ENCODE measurements at places on chromosomes 13 and 19.

GRCh38 chr19:40639638-40639982 is 38.4 kb downstream of the LTBP4 start:
- DNase-seq, result no peak

DNA sequence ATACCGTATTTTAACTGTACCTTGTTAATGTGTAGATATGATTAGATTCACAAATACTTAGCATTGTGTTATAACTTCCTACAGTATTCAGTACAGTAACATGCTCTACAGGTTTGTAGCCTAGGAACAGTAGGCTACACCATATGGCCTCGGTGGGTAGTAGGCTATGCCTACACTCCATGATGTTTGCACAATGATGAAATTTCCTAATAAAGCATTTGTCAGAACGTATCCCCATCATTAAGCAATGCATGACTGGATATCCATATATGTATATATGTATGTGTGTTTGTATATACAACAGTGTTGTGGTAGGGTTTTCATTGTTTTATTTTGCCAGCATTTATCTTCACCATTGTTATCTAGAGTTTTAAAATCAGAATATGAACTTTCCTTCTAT is 119.4 kb downstream of the SLC7A1 start:
- DNase-seq, result peak; percentile 27

DNA sequence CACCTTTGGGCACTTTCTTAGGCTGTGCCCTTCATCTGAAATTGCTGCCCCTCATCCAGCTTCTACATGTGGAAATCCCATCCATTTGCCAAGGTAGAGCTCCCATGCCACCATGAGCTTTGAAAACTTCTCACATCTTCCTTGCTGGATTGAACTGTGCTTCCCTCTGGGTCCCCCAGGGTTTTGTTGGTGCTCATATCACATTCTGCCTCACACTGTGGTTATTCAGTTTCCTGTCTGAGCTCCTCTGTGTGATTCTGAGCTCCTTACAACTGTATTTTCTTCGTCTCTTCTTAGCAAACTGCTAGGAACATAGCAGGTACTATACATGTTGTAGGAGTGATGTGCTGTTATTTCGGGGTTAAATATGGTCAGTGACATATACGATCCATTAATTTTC is 74.9 kb upstream of the KL start:
- DNase-seq, result no peak

DNA sequence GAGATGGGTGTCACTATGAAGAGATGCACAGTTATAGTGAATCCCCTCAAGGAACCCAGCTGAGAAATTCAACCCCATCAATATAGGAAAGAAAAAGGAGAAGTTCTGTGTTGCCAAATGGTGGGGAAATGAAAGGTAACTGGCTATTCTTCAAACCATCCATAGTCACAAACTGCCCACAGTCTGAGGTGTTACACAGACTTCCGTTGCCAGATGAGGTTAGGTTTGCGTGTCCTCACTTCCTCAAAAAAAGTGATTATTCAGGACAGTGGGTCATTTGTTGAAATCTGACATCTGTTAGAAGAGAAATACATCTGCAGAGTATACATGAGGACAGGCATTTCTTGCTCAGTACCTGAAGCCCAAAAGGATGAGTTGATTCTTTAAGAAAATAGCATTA is 9.0 kb downstream of the SIGLEC5 start:
- DNase-seq, result no peak

DNA sequence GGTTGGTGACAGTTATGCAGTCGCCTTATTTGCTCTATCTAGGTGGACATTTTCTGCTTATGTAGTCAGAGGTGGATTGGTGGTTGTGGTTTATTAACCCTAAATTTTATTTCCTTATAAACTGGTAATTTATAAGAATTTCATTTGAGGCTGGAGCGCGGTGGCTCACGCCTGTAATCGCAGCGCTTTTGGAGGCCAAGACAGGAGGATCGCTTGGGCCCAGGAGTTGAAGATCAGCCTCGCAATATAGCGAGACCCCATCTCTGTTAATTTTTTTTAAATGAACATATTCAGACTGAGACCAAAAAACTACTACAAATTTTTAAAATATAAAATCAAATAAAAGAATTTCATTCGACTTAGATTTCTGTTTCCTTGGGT is 810 bp downstream of the ZNF627 start:
- no peak for DNase-seq

DNA sequence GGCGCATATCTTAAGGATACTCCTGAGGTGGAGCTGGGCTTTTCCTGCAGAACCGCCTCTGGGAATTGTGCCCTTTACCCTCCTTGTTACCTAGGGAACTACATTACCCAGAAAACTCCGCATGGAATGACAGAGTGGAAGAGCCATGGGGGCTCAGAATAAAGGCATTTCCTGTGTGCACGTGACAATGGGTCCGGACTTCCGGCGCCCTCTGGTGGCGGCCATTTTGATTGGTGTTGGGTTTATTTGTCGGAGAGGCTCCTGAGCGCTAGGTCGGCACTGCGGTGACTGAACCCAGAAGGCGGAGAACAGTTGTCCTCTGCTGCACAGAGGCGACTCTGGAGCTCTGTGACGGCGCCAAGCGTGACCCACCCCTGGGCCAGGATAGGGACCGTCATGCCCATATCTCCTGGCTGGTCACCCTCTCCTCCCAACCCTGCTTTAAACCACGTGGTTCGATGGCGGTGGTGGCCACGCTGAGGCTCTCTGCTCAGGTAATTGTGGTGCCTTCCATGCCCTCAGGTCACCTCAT is at the start of gene ZNF587B:
TSS of gene ZNF587B (plus strand) at position 229 of the 532 bp plus-strand sequence. CDS start at position 459, 230 bp downstream.
- peak; percentile 85 for DNase-seq
